ENCODE measurements at places on chromosomes 1 and 21.

- no peak for DNase-seq
Observed at GRCh38 chr1:207971331-207972219, 60.6 kb upstream of the CD34 start.

GRCh38 chr1:26019641-26020315, 1.8 kb upstream of the EXTL1 start:
- DNase-seq, result no peak

- DNase-seq, result no peak
Observed at GRCh38 chr21:43921979-43922945, 57.2 kb downstream of the AGPAT3 start.

DNA sequence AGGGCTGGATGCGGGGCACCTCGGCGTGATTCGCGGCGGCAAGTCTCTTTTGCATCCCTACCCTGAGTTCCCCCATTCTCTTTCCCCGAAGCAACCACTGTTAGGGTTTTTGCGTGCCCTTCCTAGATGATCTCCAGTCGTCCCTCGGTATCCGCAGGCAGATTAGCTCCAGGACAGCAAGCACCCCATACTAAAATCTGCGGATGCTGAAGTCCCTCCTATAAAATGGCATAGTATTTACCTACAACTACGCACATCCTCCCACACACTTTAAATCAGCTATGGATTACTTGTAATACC, 22.8 kb upstream of the CFAP126 start:
- no peak for DNase-seq

- peak; percentile 80 for DNase-seq
Observed at GRCh38 chr1:54965624-54966340, 14.6 kb upstream of the TMEM61 start.

DNA sequence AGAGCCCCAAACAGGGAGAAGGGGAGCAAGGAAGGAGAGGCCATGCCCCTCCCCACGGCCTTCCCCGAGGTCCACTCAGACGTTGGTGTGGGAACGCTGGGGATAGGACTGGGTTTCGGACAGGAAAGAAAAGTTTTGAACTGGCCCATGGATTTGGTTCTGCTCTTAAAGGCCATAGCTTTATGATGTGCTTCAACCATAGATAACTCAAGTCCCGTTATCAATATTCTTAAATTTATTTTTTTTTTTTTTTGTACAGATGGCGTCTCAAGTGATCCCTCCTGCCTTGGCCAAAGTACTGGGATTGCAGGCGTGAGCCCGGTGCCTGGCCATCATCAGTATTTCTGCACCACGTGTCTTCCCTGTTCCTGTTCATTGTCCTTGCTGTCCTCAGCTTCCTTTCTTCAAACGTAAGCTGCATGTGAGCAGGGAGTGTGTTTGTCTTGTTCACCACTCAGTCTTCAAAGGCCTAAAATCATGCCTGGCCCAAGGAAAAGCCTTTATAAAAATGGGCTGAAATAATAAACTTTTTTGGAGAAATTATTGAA, 820 bp upstream of the KRTAP10-1 start:
- no peak for DNase-seq

- DNase-seq, result no peak
Observed at GRCh38 chr1:91653183-91653582, 152.5 kb downstream of the CDC7 start.

DNA sequence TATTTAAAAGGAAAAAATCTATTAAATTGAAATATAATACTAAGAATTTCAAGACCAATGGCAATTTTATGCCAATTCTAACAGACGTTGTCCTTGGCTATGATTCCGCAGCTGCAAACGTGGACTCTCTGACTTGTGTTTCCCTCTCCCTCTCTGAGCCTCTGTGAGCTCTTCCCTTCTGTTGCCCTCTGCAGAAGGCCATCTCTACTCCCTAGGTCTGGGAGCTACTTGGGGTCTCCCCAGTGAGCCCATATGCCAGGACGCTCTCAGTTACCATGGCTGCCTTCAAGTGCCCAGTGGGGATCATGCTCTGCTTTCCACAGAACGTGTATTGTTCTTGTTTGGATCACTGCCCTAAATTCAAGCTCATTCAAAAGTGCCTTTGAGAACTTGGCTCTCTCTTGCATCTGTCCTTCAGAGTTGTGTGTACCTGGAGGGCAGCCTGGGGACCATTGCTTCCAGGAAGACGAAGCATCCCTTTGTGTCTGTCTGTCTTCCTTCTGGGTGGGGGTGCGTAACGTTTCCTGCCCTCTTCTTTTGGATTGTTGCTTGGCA, 97.5 kb upstream of the TSPAN2 start:
- no peak for DNase-seq

DNA sequence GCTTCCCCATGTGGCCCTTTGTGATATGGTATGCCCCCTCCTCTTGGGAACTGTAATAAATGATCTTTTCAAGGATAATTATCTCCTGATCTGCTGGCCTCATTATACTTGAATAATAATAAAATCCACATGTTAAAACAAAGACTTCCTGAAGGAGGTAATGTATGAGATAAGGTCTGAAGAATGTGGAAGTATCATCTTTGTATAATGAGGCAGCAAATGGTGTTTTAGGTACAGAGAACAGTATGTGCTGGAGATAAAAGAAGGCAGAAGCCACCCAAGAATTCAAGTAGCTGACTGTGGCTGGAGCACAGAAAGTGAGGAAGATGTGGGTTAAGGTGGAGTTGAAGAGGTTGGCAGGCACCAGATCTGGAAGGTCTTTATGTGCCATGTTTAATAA, 12.8 kb upstream of the COG2 start:
- DNase-seq, result no peak

DNA sequence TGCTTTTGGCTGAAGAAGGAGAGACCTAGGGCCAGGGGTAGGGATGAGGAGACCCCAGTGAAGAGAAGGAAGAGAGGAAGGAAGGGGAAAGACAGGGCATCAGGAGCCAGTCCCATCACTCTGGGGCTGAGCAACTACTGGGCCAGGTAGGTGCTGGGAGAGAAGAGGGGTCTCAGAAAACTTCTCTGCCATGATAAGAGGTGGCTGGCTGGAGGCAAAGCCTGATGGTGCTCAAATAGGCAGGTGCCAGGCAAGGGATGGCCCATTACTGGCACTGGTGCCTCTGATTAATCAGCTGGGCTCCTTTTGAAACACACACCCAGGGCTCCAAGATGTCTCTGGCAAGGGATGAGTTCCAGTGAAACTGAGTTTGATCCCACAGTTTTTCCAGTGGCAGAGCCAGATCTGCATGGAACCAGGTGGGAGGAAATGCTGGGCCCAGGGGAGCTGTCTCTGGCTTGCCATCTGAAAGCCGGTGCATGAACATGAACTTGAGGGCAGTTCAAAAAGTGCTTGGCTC, 2.8 kb downstream of the CSF1 start:
- no peak for DNase-seq

- DNase-seq, result no peak
Observed at GRCh38 chr1:3676581-3677470, 24.5 kb downstream of the TP73 start.

- DNase-seq, result peak; percentile 41
Observed at GRCh38 chr1:32651461-32652073, 559 bp downstream of the RBBP4 start.

DNA sequence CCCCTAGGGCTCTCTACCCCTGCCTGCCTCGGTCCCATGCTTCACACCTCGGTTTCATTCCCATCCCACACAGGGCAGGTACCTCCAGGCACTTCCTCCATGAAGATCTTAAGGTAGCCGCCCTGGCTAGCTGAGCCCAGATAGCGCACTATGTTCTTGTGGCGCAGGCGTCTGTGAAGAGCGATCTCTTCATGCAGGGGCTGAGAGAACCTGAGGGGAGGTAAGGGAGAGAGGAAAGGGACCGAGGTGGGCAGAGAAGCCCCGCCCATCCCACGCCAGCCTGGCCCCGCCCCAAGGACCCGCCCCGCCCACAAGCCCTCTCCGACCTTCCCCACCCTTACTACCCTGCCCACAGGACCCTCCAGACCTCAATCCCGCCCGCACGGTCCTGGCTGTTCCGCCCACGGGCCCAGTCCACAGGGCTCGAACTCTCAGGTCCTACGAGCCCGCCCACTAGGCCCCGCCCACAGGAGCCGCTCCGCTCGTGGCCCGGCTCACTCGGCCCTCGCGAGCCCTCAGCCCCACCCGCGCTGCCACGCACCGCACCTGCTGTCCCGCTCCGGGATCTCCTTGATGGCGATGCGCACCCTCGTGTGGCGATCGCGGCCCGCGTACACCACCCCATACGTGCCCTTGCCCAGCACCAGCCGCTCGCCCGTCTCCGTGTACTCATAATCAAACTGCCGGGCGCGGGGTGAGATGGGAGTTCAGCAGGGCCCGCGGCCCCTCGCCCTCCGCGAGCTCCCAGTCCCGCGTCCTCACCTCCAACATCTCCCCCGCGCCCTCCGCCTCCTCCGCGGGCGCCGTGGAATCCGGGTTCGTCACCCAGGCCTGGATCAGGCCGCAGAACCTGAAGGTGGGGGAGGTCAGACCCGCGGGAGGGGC, 6.4 kb downstream of the MAP3K6 start:
- no peak for DNase-seq

GRCh38 chr1:27471477-27471876, 18.5 kb downstream of the WASF2 start:
- no peak for DNase-seq

GRCh38 chr1:20830378-20830777, 43.3 kb upstream of the HP1BP3 start:
- no peak for DNase-seq

GRCh38 chr21:26397545-26397944, 175.5 kb downstream of the CYYR1 start:
- DNase-seq, result no peak

DNA sequence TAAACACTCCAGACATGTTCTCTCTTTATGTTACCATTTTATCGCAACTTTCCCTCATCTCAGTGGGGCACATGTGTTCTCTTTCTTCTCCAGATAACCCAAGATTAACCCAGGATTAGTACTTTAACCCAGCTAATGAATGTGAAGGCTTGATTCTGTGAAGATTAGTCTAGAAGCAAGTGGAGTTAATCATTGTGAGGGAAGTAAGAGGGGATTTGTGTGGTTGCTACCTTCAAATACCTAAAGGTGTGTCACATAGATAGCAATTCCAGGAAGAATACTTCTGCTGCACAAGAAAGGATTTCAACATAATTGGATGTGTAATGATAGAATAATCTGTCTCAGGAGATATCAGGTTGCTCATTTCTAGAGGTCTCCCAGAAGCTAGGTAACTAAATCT, 327.1 kb downstream of the PBX1 start:
- DNase-seq, result no peak
